Non-pigmented ciliary epithelial cell (primary cell): ENCODE measurements at places on chromosomes 1 and 21.
A peak's percentile ranks its signal among the peaks of the same experiment; 100 is the strongest.

DNA sequence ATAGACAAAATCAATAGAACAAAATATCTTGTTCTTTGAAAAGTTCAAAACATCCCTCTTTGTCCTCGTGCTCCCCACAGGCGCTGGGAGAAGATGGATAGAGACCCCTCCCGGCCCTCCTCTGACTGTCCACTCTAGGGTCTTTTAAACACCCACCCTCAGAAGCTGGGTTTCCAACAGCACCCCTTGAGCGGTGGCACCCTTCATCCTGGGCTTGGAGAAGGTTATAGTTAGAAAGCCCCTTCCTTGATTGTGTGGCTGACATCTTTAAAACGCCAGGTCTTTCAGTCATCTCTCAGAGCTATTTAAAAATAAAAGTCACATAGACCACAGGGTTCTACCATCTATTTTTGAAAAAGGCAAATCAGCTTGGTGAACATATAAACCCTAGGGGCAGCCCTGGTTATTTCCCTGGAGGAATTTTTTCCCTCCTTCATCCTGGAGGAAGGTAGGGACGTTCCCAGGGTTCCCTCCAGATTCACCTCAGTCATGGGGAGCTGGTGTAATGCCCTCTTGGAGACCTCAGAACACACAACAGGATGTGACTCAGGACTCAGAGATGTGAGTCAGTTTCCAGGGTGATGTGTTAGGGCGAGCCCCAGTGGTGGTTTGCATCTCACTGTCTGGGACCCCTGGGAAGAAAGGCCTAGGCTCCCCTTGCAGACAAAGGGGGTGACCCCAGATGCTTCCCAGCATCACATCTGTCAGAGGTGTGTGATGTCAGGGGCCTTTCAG, 138.5 kb downstream of the CLIC6 start:
- peak; percentile 96 for DNase-seq

GRCh38 chr21:43825936-43826622, 36.7 kb downstream of the RRP1 start:
- DNase-seq = no peak

GRCh38 chr21:33313183-33313582, 11.6 kb upstream of the IFNAR1 start:
- DNase-seq = no peak

- DNase-seq = no peak
These were observed 179.3 kb downstream of the ZC3H11B start for GRCh38 chr1:219433496-219434131.

DNA sequence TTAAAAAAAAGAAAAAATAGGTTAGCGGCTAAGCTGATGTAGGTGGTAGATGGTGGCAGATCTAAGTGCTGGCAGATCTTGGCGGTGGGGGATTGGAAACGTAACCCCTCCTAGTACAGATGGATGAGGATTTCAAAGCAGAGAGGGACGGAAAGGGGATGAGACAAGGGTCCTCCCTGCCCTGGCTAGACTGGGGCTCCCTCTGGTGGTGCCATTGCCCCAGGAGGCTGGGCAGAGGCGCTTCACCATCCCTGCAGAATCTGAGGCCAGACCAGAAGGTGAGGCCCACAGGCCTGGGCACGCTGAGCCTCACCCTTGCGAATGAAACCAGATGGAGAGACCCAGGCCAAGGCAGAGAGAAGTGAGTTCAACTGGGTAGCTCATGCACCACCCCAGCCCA, 7.0 kb upstream of the PLEKHA6 start:
- no peak for DNase-seq

- no peak for DNase-seq
These were observed 41.1 kb downstream of the GLIS1 start for GRCh38 chr1:53697721-53698383.

- no peak for DNase-seq
These were observed 2.5 kb upstream of the OLIG1 start for GRCh38 chr21:33067457-33067856.

- no peak for DNase-seq
These were observed 17.3 kb downstream of the SLAMF1 start for GRCh38 chr1:160629286-160630210.

DNA sequence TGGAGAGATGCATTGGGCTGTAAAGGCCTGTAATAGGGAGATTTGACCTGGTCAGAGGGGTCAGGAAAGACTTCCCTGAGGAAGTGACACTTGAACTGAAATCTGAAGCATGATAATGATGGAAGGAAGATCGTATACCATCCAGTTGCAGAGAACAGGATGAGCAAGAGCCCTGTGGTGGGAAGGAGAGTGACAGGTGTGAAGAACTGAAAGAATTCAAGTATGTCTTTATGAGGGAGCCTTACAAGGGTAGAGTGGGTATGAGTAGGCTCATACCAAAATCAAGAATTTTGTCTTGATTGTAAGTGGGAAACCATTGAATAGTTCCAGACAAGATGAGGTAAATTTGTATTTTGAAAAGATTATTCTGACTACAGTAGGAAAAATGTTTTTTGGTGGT, 129.4 kb downstream of the RASAL2 start:
- no peak for DNase-seq

DNA sequence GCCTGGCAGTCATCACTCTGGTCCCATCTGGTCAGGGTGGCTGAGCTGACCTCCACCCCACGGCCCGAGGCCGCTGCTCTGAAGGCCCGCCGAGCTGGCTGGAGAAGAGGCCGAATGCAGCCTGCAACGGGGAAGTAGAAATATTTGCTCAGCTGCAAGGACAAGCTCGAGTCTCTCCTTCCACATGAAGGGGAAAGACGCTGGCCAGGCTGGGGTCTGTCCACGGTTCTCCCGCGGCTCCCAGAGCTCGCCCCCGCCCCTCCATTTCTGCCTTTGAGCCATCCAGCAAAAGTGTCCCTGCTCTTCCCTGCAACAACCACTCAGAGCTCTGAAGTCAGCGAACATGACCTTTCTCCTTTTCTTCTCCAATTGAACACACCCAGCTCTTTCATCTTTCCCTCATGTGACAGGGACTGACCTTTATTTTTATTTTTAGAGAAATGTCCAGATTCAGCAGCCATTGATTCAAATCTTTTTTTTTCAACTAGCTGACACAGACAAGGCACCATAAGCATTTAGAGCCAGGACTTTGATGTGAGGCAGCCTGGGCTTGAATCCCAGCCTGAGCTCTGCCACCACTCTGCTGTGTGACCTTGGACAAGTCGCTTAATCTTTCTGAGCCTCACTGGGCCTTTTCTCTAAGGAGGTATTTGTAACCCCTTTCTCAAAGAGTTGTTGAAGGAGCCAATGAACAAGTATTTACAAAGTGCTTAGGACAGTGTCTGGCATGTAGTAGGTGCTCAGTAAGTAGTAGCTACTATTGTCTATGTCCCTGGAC, 149.3 kb upstream of the WNT4 start:
- DNase-seq = no peak

GRCh38 chr21:34669149-34669879, 520 bp downstream of the CLIC6 start:
- DNase-seq = no peak

DNA sequence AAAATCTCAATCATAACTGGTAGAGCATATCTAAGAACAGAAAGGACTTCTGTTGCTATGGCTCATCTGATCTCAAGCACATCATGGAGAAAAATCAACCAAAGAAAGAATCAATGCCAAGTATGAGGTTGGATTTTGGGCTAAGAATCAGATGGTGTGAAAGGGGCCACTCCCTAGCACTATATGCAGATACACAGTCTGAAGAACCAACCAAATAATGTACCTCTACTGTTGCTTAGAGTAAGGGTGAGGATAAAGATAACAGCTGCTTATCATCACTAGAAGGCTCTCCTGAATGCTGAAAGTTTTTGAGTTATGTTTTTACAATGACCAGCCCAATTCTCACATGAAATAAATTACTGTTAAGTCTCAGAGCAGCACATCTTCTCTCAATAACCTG, 35.6 kb downstream of the ST7L start:
- DNase-seq = no peak

- DNase-seq = no peak
These were observed 6.4 kb downstream of the SSBP3 start for GRCh38 chr1:54399765-54400164.
